ENCODE measurements at places on chromosomes 7 and 10. TPM values are rescaled to one million over a fixed set of nuclear protein-coding genes. Genes with fewer than 3 reads are reported as not detected.

ABCB1 gene
- total RNA-seq: 1.2 TPM

BAZ1B gene
- total RNA-seq: 70.7 TPM

DUS4L gene
- 16.8 TPM for total RNA-seq

FAM241B gene
- total RNA-seq: 8.7 TPM

EXOC6 gene
- total RNA-seq: 5.0 TPM

UPK3B gene
- 3.0 TPM for total RNA-seq

CASTOR2 gene
- total RNA-seq: 26.1 TPM

ZNF467 gene
- 0.19 TPM for total RNA-seq

- H3K27ac ChIP-seq: no peak overlapping the region
- peaks cover 29% of the 10 kb centered on the region for H3K4me1 ChIP-seq
- no peak for DNase-seq
Measured at GRCh38 chr7:16649196-16649595, 3.2 kb downstream of the BZW2 start.

- no peak overlapping the region for H3K4me3 ChIP-seq
- no peak for DNase-seq
- peaks cover 7% of the 10 kb centered on the region for H3K4me1 ChIP-seq
- H3K27ac ChIP-seq: no peak overlapping the region
- no peaks in the 10 kb centered on the region for H3K36me3 ChIP-seq
Measured at GRCh38 chr10:106582291-106582690, 582.2 kb downstream of the SORCS1 start.

DNA sequence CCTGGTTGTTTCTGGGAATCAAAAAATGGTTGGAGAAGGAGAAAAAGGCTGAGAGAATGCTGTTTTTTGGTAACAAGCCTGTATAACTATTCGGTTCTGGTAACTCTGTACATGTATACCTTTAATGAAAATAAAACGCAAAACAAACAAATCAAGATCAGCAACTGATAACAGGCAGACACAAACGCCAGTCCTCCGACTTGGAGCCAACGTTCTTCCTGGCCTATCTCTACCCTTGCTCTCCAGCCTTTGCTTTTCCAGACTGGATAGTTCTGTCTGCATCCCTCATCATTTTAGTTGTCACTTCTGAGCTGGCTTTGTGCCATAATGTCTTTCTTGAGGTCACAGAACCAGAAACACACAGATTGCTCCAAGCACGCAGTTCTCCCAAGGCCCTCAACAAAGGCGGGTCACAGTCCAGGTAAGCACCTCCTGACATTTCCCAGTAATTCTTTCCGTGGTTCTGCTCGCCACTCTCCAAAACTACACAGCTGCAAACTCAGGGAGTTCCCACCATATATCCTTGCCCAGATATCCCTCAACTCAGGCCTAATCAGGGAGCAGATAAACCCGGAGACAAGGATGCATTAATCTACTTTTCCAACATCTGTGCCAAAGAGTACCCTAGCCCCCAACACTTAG is 20.2 kb downstream of the HIP1 start:
- H3K27me3 ChIP-seq: no peaks in the 10 kb centered on the region
- H3K4me1 ChIP-seq: no peaks in the 10 kb centered on the region
- H3K4me3 ChIP-seq: no peak overlapping the region
- H3K27ac ChIP-seq: no peak overlapping the region

- H3K4me1 ChIP-seq: no peaks in the 10 kb centered on the region
- H3K27me3 ChIP-seq: no peaks in the 10 kb centered on the region
- H3K36me3 ChIP-seq: no peaks in the 10 kb centered on the region
Measured at GRCh38 chr7:56099653-56100052, 6.6 kb downstream of the CHCHD2 start.

- no peak overlapping the region for H3K4me3 ChIP-seq
- no peak overlapping the region for H3K27ac ChIP-seq
- H3K27me3 ChIP-seq: peaks cover 57% of the 10 kb centered on the region
Measured at GRCh38 chr7:28960071-28960840, 2.1 kb upstream of the TRIL start.

DNA sequence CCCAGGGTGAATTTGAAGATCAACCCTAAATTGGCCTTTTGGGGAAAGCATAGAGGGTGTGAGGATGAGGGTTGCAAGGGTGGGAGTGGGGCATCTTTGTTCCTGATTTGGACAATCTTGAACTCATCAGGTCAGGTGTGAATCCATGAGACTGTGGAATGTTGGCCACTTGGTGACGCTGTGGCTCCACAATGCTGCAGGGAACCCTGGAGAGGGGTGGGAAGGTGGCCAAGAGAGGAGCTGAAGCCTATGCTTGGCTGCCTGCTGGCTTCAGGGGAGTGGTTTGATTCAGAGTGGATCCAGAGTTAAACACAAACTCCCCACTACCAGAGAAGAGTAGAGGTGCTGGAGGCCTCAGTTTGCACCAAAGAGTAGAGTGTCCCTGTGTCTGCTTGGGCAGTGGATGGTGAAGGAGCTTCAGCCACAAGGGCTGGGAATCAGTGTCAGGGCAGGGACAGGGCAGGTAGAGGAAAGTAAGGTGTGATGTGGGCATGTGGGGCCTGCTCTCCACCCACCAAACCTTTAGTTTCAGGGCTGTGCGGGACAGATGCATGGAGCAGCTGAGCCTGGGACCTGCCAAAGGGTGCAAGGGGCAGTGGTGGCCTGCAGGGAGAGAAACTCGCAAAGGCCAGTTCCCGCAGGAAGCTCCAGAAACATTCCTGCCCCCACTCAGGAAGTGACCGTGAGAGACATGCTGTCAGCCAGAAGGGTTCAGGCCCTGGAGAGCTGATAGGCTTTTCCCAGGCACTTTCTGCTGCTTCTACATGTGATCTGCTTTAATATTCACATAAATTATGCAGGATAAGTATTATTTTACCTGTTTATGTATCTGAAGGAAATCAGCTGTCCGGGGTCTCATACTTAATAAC is 81.0 kb upstream of the PRSS58 start:
- DNase-seq: peak; percentile 86
- H3K36me3 ChIP-seq: no peaks in the 10 kb centered on the region
- no peaks in the 10 kb centered on the region for H3K27me3 ChIP-seq
- H3K4me3 ChIP-seq: no peak overlapping the region
- 0 out of 2 replicates have a peak, but pooled peaks cover 5% of the 10 kb centered on the region for H3K4me1 ChIP-seq

DNA sequence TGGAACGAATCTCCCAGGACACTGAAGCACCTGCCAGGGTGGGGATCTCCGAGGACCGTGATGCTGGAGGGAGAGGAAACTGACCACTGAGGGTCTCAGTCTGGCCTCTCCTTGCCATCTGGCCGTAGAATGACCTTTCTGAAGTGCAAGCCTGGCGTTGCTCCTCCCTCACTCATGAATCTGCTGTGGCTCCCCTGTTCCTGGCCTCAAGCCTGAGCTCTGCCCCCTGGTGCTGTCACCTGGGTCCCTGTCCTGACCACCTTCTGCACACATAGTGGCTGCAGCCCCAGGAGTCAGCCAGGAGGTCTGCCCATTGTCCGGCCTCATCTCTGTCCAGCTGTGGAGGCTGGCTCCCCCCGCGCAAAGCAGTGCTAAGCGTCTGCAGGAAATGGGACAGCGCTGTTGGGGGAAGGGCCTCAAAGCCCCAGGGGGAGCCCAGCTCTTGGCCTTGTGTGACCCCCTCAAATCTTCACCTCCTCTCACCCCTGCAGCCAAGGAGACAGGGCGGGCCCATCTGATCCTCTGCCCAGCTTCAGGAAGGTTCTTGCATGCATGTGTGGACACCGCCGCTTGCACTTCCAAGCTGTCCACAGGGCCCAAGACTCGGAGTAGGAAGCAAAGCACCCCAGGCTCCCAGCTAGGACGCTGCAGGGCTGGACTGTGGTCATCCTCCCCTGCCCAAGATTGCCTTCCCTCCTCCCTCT is 65.7 kb downstream of the MYL10 start:
- H3K4me1 ChIP-seq: peaks cover 7% of the 10 kb centered on the region
- peak; percentile 6 for DNase-seq
- H3K4me3 ChIP-seq: no peak overlapping the region
- H3K27ac ChIP-seq: no peak overlapping the region
- no peaks in the 10 kb centered on the region for H3K27me3 ChIP-seq
- H3K36me3 ChIP-seq: no peaks in the 10 kb centered on the region

DNA sequence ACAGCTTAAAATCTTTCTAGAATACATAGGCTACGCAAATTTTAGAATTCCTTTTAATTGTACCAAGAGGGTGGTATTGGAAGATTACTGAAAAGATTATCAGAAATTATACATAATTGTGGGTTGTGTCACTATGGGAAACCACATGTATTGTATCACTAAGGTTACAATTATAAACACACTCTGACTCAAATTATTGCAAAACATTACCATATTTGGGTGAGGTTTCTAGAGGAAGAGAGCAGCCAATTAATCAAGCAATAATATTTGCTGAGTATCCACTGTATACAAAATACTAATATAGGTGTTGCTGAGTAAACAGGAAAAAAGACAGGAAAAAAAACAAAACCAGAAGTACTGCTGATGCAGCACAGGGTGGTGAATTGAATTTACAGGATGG is 3.1 kb upstream of the CAPZA2 start:
- DNase-seq: no peak
- no peaks in the 10 kb centered on the region for H3K27me3 ChIP-seq
- H3K36me3 ChIP-seq: no peaks in the 10 kb centered on the region
- peaks cover 36% of the 10 kb centered on the region for H3K4me1 ChIP-seq
- no peak overlapping the region for H3K4me3 ChIP-seq

GRCh38 chr7:107049971-107050532 is 5.5 kb downstream of the PRKAR2B start:
- H3K4me1 ChIP-seq: peaks cover 56% of the 10 kb centered on the region
- no peaks in the 10 kb centered on the region for H3K36me3 ChIP-seq
- H3K27me3 ChIP-seq: peaks cover 5% of the 10 kb centered on the region
- no peak for DNase-seq
- H3K4me3 ChIP-seq: no peak overlapping the region

DNA sequence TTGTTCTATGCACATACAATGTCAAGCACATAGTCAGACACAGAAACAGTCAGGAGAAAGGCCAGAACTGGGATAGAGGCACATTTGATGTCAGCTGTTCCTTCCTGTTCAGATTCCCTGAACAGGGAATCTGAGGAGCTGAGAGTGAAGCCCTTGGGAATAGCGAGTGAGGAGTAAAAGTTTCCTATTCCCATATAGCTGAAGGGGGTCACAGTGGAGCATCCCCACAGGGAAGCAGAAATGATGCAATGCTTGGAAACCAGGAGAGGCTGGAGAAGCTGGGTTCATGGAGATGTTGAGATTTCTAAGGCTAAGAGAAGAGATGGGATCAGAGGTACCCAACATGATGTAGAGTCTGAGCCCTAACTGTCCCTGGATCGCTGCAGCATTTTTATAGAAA is 11.3 kb upstream of the PRXL2A start:
- no peaks in the 10 kb centered on the region for H3K4me1 ChIP-seq
- H3K27me3 ChIP-seq: no peaks in the 10 kb centered on the region
- no peaks in the 10 kb centered on the region for H3K36me3 ChIP-seq
- H3K27ac ChIP-seq: no peak overlapping the region

DNA sequence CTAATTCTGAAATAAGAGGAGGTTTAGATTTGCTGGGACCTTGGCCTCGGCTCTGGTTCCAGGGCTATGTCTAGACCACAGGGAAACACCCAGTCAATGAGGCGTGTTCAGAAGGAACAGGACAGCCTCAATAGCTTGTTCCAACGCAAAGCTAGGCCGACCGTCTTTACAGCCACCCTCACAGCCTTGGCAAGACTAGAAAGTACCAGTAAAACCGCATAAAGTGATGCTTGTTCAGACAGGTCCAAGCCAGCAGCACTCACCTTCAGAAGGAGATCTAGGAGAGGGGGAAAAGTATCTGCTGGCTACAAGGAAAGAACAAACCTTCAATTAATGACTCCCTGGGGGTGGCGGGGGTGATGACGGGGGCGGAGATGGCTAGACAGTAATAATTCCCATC is 50.1 kb upstream of the LMTK2 start:
- 0 out of 2 replicates have a peak, but pooled peaks cover 2% of the 10 kb centered on the region for H3K4me1 ChIP-seq
- no peaks in the 10 kb centered on the region for H3K27me3 ChIP-seq
- no peak for DNase-seq
- H3K4me3 ChIP-seq: no peak overlapping the region
- no peaks in the 10 kb centered on the region for H3K36me3 ChIP-seq
- no peak overlapping the region for H3K27ac ChIP-seq

- no peaks in the 10 kb centered on the region for H3K36me3 ChIP-seq
- H3K27ac ChIP-seq: no peak overlapping the region
- H3K4me3 ChIP-seq: no peak overlapping the region
- no peak for DNase-seq
Measured at GRCh38 chr10:106515206-106515790, 649.2 kb downstream of the SORCS1 start.

DNA sequence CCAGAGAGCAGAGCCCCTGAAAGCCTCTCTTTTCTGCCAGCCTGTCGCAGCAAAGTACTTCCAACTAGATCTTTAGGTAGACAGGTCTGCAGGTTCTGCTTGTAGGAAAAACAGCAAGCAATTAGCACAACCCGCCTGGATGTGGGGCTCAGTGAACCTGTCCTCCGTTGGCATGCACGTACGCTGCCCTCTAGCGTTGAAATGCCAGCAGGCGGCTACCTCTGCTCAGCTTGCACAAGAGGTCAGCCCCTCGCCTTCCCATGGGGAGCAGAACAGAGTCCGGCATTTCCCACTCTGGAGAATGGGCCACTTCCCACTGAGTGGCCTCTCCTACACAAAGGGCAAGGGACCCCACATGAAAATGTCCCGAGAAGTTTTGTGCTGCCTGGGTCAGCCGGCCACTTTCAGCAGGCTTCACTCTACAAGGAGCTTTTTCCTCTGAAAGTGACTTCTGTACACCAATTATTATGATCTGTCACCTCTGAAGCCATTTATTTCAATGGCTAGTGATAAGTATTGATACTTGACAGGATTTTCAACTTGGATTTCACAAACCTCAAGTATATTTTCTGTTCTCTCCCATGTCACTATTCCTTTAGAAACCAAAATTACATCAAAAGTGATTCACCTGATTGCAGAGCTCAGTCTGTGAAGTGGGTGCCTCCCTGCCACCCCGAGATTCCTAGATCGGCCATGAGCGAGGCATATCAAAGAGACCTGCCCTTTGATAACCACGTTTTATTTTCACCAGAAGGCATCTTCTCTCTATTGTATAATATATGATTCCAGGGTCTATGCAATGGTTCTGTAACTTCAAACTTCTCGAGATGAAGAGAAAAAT is 56.7 kb downstream of the JCAD start:
- no peak overlapping the region for H3K4me3 ChIP-seq
- H3K4me1 ChIP-seq: 0 out of 2 replicates have a peak, but pooled peaks cover 2% of the 10 kb centered on the region
- no peaks in the 10 kb centered on the region for H3K36me3 ChIP-seq
- DNase-seq: peak; percentile 89

- no peak overlapping the region for H3K4me3 ChIP-seq
- H3K27ac ChIP-seq: no peak overlapping the region
- no peak for DNase-seq
- H3K36me3 ChIP-seq: no peaks in the 10 kb centered on the region
- no peaks in the 10 kb centered on the region for H3K27me3 ChIP-seq
Measured at GRCh38 chr7:50653981-50654425, 88.8 kb upstream of the DDC start.

GRCh38 chr7:148327379-148327778 is 263.2 kb upstream of the C7orf33 start:
- no peaks in the 10 kb centered on the region for H3K36me3 ChIP-seq
- no peak overlapping the region for H3K27ac ChIP-seq
- H3K4me3 ChIP-seq: no peak overlapping the region
- H3K4me1 ChIP-seq: no peaks in the 10 kb centered on the region
- DNase-seq: no peak

- DNase-seq: no peak
- no peak overlapping the region for H3K27ac ChIP-seq
- no peaks in the 10 kb centered on the region for H3K36me3 ChIP-seq
- H3K27me3 ChIP-seq: no peaks in the 10 kb centered on the region
- H3K4me3 ChIP-seq: no peak overlapping the region
Measured at GRCh38 chr10:77073663-77073960, 564.0 kb downstream of the KCNMA1 start.

- no peaks in the 10 kb centered on the region for H3K36me3 ChIP-seq
- no peaks in the 10 kb centered on the region for H3K27me3 ChIP-seq
- no peak overlapping the region for H3K27ac ChIP-seq
- H3K4me1 ChIP-seq: peaks cover 18% of the 10 kb centered on the region
Measured at GRCh38 chr7:84535580-84536270, 341.1 kb upstream of the SEMA3A start.
